ENCODE measurements at places on chromosomes 3 and 15. TPM values are rescaled to one million over a fixed set of nuclear protein-coding genes. Genes with fewer than 3 reads are reported as not detected.

The ILDR1 gene
- total RNA-seq, result not detected

The GOLGA8S gene
- total RNA-seq, result 0.44 TPM

The C2CD4A gene
- not detected for total RNA-seq

The SLC22A14 gene
- not detected for total RNA-seq

The ACAD9 gene
- 87.0 TPM for total RNA-seq

The GPR149 gene
- not detected for total RNA-seq

The ERC2 gene
- total RNA-seq, result not detected

The IL17RD gene
- total RNA-seq, result 3.3 TPM

The NANOGP8 gene
- total RNA-seq, result 0.66 TPM

The RTP1 gene
- not detected for total RNA-seq

The BNC1 gene
- total RNA-seq, result 0.34 TPM

The IQGAP1 gene
- 337 TPM for total RNA-seq

The EHD4 gene
- 43.2 TPM for total RNA-seq

The TMCO5A gene
- total RNA-seq, result not detected

The MYZAP gene
- total RNA-seq, result 27.7 TPM

The SLITRK3 gene
- total RNA-seq, result not detected

Measured in subcutaneous adipose tissue (tissue), 4 donors.